ENCODE measurements at places on chromosomes 13 and 19.

GRCh38 chr19:6680141-6680540, 10.2 kb upstream of the TNFSF14 start:
- DNase-seq, result no peak

GRCh38 chr13:112887557-112887991, 81.4 kb upstream of the MCF2L start:
- DNase-seq, result no peak

DNA sequence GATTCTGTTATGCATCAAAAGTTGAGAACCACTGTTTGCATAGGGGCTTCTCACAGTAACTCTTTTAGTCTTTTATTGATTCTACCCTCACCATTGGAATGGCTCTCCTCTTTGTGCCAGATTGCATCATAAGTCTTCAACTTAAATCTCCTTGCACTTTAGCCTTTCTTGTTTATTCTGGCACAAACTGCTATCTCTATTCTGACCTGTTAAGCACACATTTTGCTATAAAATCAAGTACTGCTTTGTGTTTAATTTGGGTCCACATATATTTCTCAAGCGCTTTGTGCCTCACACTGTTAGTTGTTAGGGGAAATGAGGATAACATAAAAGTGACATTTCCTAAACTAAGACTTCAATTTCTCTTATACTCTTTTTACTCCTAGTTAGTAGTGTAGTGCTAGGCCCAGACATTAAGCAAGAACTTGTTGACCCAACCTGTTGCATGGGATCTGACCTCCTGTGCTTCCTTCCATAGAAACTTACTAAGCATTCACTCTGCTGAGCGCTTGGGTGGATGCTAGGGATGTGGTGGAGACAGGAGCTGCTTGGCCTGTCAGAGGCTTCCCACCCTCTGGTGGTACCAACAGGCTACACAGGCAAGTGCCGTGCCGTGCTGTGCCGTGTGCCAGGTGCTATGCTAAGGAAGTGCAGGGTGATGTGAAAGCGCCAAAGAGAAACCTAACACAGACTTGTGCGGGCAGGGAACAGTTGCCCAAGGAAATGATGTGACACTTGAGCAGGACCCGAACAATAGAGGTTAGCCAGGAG, 1.2 kb downstream of the UTP14C start:
- no peak for DNase-seq

DNA sequence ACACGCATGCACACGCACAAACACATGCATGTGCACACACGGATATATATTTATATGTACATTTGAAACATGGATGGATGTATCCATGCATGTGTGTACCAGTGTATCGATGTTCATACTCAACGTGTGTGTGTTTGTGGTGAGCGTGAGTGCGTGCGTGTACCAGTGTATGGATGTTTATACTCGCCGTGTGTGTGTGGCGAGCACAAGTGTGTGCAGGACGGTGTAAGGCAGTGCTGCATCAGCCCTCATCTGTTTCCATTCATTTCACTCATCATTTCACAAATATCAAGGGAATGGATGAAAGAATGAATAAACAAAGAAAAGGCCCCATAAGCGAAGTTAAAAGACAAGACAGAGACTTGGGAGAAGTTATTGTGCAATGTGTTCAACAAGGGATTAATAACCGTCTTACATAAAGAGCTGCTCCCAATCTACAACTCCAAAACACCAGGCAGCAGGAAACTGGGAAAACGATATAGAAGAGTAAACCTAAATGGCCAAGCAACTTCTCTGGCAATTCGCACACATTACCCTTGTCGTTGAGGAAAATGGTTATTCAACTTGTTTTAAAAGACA, 21.7 kb upstream of the MIER2 start:
- DNase-seq, result no peak

- no peak for DNase-seq
Measured at GRCh38 chr13:34159946-34160345, 342.0 kb downstream of the RFC3 start.

- no peak for DNase-seq
Measured at GRCh38 chr13:46352805-46353204, 34.2 kb downstream of the RUBCNL start.

- no peak for DNase-seq
Measured at GRCh38 chr19:43430142-43430710, 15.5 kb downstream of the TEX101 start.

GRCh38 chr19:56919308-56919995, 78.9 kb upstream of the PEG3 start:
- no peak for DNase-seq

DNA sequence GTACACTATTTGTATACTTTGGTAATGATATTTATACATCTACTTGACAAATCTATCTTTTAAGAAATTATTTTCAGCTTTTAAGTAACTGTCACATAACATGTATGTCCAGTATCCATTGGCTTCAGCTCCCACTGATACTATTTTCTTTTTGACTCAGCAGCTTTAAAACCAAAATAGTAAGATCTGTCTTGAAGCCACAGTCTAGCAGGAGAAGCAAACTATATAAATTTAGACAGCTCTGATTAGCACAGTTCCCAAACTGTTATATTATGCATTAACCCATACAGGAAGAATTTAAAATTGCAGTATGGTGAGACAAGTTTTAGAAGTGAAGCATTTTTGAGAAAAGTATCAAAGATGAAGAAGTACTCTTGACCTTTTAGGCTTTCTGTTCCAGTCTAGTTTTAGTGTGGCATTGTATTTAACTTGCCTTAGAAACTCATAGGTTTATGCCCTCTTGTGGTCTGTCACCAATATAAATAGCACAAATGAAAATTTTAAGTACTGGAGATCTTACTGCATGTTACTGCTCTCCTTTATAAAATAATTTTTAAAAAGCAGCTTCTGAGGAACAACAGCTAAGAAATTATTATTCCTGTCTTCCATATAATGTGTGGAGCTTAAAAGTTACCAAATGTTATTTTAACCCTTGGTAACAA, 24.7 kb downstream of the URI1 start:
- no peak for DNase-seq

DNA sequence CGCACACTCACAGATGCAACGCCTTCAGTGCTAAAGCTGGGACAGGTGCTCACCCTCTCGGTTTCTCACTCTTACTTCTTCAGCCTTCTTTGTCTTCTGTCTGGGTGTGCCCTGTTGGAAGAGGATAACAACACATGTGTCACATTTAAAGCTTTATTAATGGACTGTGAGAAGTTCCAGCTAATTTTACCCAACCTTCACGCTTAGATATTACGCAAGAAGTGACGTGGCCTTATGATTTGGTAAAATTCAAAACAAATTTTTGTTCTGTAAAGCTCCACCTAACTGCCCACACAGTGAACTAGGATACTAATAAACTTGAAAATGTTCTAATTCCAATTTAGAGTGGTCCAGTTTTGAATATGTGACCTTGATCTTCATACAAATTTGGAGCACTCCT, 66.7 kb upstream of the LRCH1 start:
- no peak for DNase-seq

- DNase-seq, result no peak
Measured at GRCh38 chr19:8576273-8576993, 809 bp downstream of the MYO1F start.

DNA sequence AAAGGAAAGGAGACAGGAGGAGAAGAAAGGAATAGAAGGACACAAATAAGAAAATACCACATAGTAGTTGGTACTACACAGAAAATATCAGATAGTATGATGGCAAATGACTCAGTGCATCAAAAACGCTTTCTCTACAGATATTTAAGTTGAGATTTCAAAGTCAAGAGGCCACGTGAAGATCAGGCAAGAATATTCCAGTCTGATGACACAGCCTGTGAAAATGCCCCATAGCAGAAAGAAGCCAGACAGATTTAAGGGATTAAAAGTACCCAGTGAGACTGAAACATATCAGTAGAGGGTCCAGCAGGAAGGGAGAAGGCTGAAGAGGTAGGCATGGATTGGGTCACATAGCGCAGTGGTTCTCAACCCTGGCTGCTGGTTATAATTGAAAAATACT, 113.7 kb downstream of the VWA8 start:
- DNase-seq, result no peak

- no peak for DNase-seq
Measured at GRCh38 chr13:108120302-108120701, 95.0 kb downstream of the LIG4 start.

- no peak for DNase-seq
Measured at GRCh38 chr19:5037936-5038335, 69.0 kb downstream of the KDM4B start.

GRCh38 chr19:1671716-1672037, 19.3 kb upstream of the TCF3 start:
- no peak for DNase-seq

GRCh38 chr19:32869369-32869965, at the start of gene SLC7A9:
Gene SLC7A9, minus strand, starts transcription at chr19:32869767. Its CDS starts 1,233 bp downstream, at chr19:32868534.
- DNase-seq, result no peak

- no peak for DNase-seq
Measured at GRCh38 chr13:111938741-111939665, 127.9 kb upstream of the SOX1 start.

- no peak for DNase-seq
Measured at GRCh38 chr13:49622174-49622946, 5.9 kb upstream of the ARL11 start.

GRCh38 chr19:18763674-18764590, 27.2 kb downstream of the COMP start:
- DNase-seq, result peak; percentile 91

DNA sequence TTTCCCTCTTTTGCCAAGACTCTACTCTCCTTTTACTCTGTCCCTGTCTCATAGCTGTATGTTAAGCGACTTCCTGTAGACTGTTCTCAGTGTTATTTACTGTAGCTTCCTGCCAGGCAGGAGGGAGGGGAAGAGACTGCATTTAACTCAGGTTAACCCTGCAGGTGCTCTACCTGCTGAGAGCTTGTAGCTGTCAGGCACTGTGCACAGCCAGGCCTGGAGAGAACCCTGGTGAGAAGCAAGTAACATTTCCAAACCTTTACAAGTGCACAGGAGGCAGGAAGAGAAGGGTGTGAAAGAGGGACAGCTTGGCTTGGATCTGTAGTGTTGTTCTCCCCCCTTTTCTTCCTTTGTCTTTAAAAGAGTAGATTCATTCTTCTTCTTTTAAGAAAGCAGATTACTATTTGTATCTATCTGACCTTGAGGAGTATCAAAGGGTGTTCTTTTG, 167.1 kb downstream of the LMO7 start:
- DNase-seq, result no peak

DNA sequence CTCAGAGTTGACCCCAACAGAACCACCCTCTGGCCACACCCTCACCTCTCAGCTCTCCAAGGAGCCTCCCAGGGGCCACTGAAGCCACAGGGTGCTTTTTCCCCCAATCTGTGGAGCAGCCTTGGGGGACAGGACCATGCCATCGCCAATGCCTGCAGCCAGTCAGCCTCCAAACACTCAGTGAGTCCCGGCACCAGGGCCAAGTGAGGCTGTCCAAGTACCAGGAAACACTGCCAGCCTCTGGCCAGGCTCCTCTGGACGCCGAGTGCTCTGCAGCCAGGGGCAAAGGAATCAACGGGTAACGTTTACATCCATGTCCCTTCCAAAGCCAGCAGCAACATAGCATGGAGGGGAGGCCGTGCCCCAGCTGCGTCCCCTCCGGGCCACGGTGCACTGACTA, 9.5 kb upstream of the COMP start:
- DNase-seq, result no peak

DNA sequence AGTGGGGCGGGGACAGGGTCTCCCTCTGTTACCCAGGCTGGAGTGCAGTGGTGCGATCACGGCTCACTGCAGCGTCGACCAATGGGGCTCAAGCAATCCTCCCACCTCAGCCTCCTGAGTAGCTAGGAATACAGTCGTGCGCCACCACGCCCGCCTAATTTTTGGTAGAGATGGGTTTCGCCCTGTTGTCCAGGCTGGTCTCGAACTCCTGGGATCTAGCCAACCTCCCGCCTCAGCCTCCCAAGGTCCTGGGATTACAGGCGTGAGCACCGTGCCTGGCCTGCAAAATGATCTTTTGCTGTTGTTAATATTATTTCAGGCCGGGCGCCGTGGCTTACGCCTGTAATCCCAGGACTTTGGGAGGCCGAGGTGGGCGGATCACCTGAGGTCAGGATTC, 621 bp upstream of the TGDS start:
- DNase-seq, result no peak

GRCh38 chr13:46561691-46562090, 8.7 kb downstream of the LRCH1 start:
- DNase-seq, result no peak

DNA sequence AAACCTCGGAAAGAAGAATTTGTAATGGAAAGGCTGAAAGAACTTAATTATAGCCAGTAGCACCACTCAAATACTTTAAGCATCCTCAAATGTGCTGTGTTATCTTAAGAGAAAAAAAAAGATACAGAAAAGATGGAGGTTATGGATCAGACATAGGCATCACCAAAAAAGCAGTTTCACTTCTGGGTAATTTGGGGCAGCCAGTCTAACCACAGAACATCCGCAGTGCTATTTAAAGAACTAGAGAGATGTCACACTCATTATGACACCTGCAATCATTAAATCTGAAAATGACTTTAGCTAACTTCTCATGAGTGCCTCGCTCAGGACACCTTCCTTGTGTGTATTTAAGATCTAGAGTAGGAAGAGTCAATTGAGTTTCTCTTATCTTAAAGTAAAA, 211.8 kb downstream of the RBM26 start:
- no peak for DNase-seq

GRCh38 chr13:106034201-106034600, 501.3 kb downstream of the EFNB2 start:
- DNase-seq, result no peak

DNA sequence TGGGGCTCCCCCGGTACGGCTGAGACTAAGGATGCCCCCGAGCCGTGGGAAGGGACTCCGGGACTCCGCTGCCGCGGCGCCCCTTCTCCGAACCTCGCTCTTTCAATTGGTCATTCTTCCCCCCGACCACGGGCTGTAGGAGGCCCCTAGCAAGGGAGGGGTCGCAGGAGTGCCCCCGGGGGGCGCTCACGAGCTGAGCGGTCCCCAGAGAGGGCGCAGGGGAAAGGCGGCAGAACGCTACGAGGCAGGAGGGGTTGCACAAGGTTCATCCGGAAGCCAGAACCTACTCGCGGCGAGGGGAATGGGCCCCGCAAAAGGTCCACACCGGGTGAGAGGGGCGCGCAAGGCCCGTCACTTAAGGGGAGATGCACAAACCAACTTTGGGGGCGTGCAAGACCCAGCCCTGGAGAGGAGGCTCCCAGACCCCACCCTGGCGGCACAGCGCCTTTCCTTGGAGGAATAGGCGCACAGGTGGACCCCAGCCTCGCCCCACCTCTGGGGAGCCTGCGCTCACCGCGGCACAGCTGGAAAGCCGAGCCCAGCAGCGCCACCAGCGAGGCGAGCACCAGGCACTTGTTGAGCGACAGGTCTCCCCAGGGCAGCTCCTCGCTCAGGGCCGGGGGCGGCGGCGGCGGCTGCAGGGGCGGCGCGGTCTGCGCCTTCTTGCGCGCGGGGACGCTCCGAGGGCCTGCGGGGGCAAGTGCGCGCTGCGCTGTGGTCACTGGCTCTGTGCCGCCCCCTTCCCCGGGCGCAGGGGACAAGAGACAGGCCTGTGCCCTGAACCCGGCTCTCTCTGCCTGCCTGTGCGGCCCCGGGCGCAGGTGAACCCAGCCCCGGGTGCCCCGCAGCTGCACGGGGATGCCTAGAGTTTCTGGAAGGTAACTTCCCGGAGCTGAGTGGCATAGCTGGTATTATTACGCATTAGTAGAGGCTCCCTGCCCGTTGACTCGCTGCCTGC, 2.8 kb downstream of the JSRP1 start:
- no peak for DNase-seq
